ENCODE measurements at places on chromosomes 12 and 14. TPM values are rescaled to one million over a fixed set of nuclear protein-coding genes. Genes with fewer than 3 reads are reported as not detected.

DNA sequence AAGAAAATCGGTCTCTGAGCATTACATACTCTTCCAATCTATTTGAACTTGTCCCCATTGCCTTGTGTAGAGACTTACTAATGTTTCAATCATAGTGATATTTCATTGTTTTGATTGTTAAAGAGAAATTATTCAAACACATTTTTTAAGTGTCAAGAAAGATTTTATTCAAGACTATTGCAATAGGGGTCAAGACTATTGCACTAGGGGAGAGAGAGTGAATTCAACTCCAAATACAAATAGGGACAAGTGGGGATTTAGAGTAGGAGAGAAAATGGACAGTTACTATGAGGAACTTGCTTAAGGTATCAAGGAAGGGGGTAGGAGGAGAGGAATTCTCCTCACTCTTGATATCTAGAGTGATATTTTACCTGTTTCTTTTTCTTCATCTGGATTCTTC is 73.1 kb downstream of the FAR2 start:
- H3K27me3 ChIP-seq, result no peaks in the 10 kb centered on the region
- no peak for DNase-seq
- H3K36me3 ChIP-seq, result no peaks in the 10 kb centered on the region

Gene MAP3K9
- 5.9 TPM for total RNA-seq

Gene OR6S1
- not detected for total RNA-seq

DNA sequence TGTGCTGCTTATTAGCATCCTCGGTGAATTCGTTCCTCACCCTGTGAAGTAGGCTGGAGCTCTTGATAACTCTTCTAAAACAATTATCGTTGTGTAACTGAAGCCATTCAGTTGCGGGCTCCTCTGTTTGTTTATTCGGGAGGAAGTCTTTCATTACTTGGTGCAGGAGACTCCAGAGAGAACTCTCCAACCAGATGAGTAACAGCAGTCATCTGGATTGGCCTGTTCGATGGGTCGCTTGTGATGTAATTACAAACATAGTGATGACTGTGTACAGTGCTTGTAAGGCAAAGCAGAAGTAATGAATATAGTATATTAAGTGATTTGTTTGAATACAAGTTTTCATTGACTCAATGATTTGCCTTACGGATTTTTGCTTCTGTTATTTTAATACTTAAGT is 10.9 kb downstream of the ATP6V0A2 start:
- peaks cover 75% of the 10 kb centered on the region for H3K36me3 ChIP-seq
- peaks cover 5% of the 10 kb centered on the region for H3K4me1 ChIP-seq
- H3K27me3 ChIP-seq, result no peaks in the 10 kb centered on the region
- no peak overlapping the region for H3K27ac ChIP-seq

Gene NOVA1
- not detected for total RNA-seq

Gene LIN7A
- not detected for total RNA-seq

Gene KLRC3
- not detected for total RNA-seq

GRCh38 chr12:119296535-119296934 is 38.0 kb upstream of the CCDC60 start:
- no peaks in the 10 kb centered on the region for H3K36me3 ChIP-seq
- H3K4me1 ChIP-seq, result no peaks in the 10 kb centered on the region
- H3K27ac ChIP-seq, result no peak overlapping the region
- no peak overlapping the region for H3K4me3 ChIP-seq
- DNase-seq, result no peak

- no peak overlapping the region for H3K27ac ChIP-seq
- H3K4me1 ChIP-seq, result no peaks in the 10 kb centered on the region
- H3K27me3 ChIP-seq, result peaks cover 4% of the 10 kb centered on the region
- peak; percentile 4 for DNase-seq
- no peak overlapping the region for H3K4me3 ChIP-seq
Measured at GRCh38 chr12:5051913-5052312, 8.2 kb downstream of the KCNA5 start.

DNA sequence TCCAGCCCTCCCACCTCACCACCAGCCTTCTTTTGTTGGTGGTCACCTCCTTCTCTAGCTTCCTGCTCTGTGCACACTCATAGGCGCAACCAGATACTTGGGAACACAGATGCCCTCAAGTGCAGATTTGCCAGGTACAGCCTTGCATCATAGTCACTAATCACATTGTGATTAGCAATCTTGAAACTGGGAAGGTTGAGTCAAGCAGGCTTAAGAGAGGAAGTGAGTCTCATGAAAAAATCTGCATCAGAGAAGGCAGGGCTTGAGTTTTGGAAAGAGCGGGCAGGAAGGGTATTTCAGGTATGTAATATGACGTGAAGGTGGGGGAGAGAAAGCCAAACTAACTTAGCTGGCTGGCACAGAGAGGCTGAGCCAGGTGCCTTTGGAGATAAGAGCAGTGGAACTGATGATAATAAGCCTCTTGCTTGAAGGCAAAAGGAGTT is 2.7 kb upstream of the RABGGTA start:
- peak overlapping the region; percentile 37 for H3K27ac ChIP-seq
- no peak overlapping the region for H3K4me3 ChIP-seq
- peaks cover 6% of the 10 kb centered on the region for H3K36me3 ChIP-seq
- peaks cover 58% of the 10 kb centered on the region for H3K4me1 ChIP-seq
- no peaks in the 10 kb centered on the region for H3K27me3 ChIP-seq

GRCh38 chr14:33229269-33229929 is 290.7 kb downstream of the NPAS3 start:
- H3K27ac ChIP-seq, result no peak overlapping the region
- H3K4me3 ChIP-seq, result no peak overlapping the region
- DNase-seq, result no peak
- no peaks in the 10 kb centered on the region for H3K36me3 ChIP-seq

DNA sequence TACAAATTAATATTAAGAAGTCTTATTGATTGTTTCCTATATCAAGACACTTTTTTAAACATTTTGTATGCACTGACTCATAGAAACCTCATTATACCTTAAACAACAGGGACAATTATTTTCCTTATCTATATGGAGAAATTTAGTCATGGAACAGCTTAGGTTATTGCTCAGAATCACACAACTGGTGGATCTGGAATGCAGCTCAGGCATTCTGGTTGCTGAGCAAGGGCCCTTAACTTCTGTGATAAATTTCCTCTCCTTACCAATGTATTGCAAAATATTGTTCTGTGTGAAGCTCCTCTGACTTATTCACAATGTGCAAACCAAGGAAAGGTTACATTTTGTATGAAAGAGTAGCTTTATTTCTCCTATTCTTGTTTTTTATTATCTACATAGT is 817.8 kb downstream of the LRFN5 start:
- no peak for DNase-seq
- no peak overlapping the region for H3K27ac ChIP-seq
- no peaks in the 10 kb centered on the region for H3K27me3 ChIP-seq
- no peaks in the 10 kb centered on the region for H3K36me3 ChIP-seq
- no peak overlapping the region for H3K4me3 ChIP-seq

GRCh38 chr14:31962920-31963319 is 114.2 kb upstream of the ARHGAP5 start:
- peaks cover 5% of the 10 kb centered on the region for H3K4me1 ChIP-seq
- no peaks in the 10 kb centered on the region for H3K36me3 ChIP-seq
- H3K27me3 ChIP-seq, result no peaks in the 10 kb centered on the region
- H3K27ac ChIP-seq, result no peak overlapping the region
- no peak for DNase-seq
- H3K4me3 ChIP-seq, result no peak overlapping the region

- H3K4me1 ChIP-seq, result peaks cover 44% of the 10 kb centered on the region
- H3K27ac ChIP-seq, result peak overlapping the region; percentile 73
- H3K36me3 ChIP-seq, result no peaks in the 10 kb centered on the region
- no peak for DNase-seq
Measured at GRCh38 chr12:109888179-109889020, 8.1 kb upstream of the GLTP start.

GRCh38 chr12:108076556-108076955 is 52.5 kb upstream of the WSCD2 start:
- no peaks in the 10 kb centered on the region for H3K4me1 ChIP-seq
- no peak overlapping the region for H3K27ac ChIP-seq
- H3K27me3 ChIP-seq, result peaks cover 6% of the 10 kb centered on the region
- H3K4me3 ChIP-seq, result no peak overlapping the region

Gene IFNG-AS1
- 0.55 TPM for total RNA-seq

DNA sequence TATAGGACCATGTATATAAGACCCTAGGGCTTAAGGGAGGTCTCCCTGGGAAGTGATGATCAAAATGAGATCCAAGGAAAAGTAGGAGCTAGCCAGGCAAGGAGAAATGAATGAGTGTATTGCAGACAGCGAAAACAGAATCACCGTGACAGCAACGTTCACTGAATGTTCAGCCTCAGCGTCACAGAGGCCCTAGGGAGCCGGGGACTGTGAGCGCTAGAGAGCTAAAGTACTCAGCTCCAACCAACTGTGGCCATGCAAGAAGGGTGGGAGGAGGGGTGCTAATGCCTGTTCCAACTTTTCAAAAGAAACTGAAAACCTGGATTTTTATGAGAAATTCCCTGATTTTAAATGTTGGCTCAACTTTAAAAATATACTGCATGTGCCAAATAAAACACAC is 105.5 kb upstream of the CCND2 start:
- no peak overlapping the region for H3K27ac ChIP-seq
- H3K4me1 ChIP-seq, result peaks cover 14% of the 10 kb centered on the region
- H3K36me3 ChIP-seq, result no peaks in the 10 kb centered on the region
- no peak for DNase-seq
- no peak overlapping the region for H3K4me3 ChIP-seq

- no peaks in the 10 kb centered on the region for H3K36me3 ChIP-seq
- H3K27ac ChIP-seq, result no peak within 1 kb of the TSS
- no peak within 1 kb of the TSS for H3K4me3 ChIP-seq
- no peaks in the 10 kb centered on the region for H3K4me1 ChIP-seq
Measured at GRCh38 chr12:262817-263216, at the start of gene SLC6A13. SLC6A13 (minus strand) TSS chr12:262836; CDS start chr12:260052, 2,784 bp downstream.

DNA sequence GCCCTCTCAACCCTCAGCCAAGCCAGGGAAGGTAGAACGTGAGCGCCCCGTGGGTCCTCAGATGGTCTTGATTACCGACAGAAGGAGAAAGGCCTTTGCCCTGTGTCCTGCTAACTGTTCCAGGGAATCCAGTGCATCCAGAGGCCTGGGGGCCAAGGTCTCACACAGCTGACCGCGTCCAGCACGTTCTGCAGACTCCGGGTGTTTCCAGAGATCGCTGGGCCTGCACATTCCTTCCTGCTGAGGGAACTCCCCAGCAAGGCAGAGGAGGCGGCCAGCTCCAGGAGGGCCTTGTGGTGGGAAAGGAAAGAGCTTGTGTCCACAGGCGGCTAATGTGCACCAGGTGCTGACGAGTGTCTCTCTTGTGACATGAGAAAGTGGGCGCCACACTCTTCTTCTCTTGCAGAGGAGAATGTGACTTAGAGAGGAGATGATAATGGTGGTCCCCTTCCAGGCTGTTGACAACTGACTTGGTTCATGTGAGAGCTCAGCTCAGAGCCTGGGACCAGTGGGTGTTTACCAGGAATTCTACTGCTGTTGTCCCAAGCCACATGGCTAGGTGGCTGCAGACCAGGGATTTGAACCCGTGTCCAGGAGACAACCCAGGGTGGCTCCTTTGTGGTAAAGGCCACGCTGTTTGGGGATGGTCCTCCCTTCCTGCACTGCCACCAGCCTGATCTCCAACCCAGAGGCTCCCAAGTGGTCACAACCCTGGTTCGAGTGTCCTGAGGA is 46.8 kb upstream of the DLK1 start:
- H3K27me3 ChIP-seq, result peaks cover 8% of the 10 kb centered on the region
- no peak overlapping the region for H3K4me3 ChIP-seq
- DNase-seq, result no peak
- no peak overlapping the region for H3K27ac ChIP-seq

Gene TMEM121
- 1.6 TPM for total RNA-seq

Gene NAV3
- total RNA-seq, result not detected

Gene GLIPR1
- total RNA-seq, result 47.7 TPM

Gene PABPN1
- 188 TPM for total RNA-seq

GRCh38 chr12:92603741-92604432 is 98.9 kb upstream of the PLEKHG7 start:
- no peak overlapping the region for H3K27ac ChIP-seq
- no peak overlapping the region for H3K4me3 ChIP-seq
- H3K27me3 ChIP-seq, result no peaks in the 10 kb centered on the region
- no peaks in the 10 kb centered on the region for H3K4me1 ChIP-seq
- no peak for DNase-seq
- H3K36me3 ChIP-seq, result no peaks in the 10 kb centered on the region

DNA sequence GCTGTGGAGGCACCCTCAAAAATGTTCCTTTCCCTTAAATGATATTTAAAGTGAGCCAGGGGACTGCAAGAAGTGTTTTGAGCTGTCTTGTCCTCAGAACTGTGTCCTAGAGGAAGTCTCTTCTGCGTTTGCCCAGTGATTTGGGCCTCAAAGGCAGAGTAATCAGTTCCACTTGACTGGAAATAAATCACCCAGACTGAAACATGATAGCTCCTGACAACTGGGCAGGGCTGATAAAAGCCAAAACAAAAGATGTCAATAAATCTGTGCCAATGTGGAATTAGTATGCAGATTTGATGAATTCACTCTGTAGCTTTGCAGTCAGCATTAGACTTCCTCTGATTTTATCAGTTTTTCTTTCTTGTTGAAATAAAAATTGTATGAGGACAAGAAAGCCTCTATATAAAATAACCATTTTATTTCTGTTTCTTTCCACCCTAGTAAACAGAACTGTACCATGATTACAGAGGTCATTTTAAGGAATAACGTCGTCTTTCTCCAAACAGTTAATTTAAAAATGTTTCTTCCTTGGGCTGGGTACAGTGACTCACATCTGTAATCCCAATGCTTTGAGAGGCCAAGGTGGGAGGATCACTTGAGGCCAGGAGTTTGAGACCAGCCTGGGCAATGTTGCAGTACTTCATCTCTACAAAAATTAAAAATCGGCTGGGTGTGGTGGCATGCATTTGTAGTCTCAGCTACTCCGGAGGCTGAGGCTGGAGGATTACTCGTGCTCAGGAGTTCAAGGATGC is 180.8 kb downstream of the ERC1 start:
- no peaks in the 10 kb centered on the region for H3K4me1 ChIP-seq
- DNase-seq, result no peak
- peaks cover 5% of the 10 kb centered on the region for H3K36me3 ChIP-seq

DNA sequence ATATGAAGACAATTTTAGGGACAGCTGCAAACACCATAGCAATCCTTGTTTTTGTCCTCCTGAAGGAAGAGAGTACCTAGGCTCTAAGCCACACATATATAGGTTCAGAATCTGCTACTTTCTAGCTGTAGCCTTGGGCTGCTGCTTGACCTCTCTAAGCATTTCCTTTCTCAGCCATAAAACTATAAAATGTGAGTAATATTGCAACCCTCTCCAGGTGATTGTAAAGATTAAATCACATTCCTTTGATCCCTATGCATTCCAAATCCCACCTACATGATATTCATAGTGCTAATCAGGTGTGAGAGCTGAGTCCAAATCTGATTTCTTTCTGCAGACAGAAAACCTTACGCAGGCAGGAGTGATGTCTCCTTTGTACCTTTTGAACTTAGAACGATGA is 913.5 kb downstream of the VRK1 start:
- DNase-seq, result no peak
- H3K27ac ChIP-seq, result no peak overlapping the region
- H3K27me3 ChIP-seq, result no peaks in the 10 kb centered on the region
- no peaks in the 10 kb centered on the region for H3K36me3 ChIP-seq
- H3K4me3 ChIP-seq, result no peak overlapping the region

Gene KLHL33
- 0.19 TPM for total RNA-seq

Gene P3H3
- total RNA-seq, result 2.5 TPM

Gene IQSEC3
- 0.19 TPM for total RNA-seq

- no peak overlapping the region for H3K4me3 ChIP-seq
- H3K4me1 ChIP-seq, result no peaks in the 10 kb centered on the region
- no peak overlapping the region for H3K27ac ChIP-seq
- H3K36me3 ChIP-seq, result no peaks in the 10 kb centered on the region
- no peaks in the 10 kb centered on the region for H3K27me3 ChIP-seq
Measured at GRCh38 chr14:55850825-55851241, 267.4 kb upstream of the PELI2 start.

- no peaks in the 10 kb centered on the region for H3K4me1 ChIP-seq
- H3K27ac ChIP-seq, result no peak overlapping the region
- H3K27me3 ChIP-seq, result no peaks in the 10 kb centered on the region
- DNase-seq, result no peak
- H3K4me3 ChIP-seq, result no peak overlapping the region
Measured at GRCh38 chr12:130961921-130962451, 8.3 kb downstream of the ADGRD1 start.
